Skin of body (tissue), 3 donors: ENCODE measurements at places on chromosomes 11 and 22. TPM values are rescaled to one million over a fixed set of nuclear protein-coding genes. Genes with fewer than 3 reads are reported as not detected.

Gene PHRF1
- total RNA-seq: 18.8 TPM

Gene TRMU
- total RNA-seq: 29.8 TPM

Gene UBE4A
- total RNA-seq: 31.4 TPM

Gene SLCO2B1
- 9.8 TPM for total RNA-seq

Gene CABP4
- total RNA-seq: 0.49 TPM

Gene PANX3
- total RNA-seq: not detected

Gene XKR3
- not detected for total RNA-seq

Gene MMP8
- 8.4 TPM for total RNA-seq

Gene CAVIN3
- 23.8 TPM for total RNA-seq

Gene VSIG2
- total RNA-seq: 0.20 TPM

Gene ZNF280B
- 0.59 TPM for total RNA-seq

Gene SGSM1
- total RNA-seq: 1.3 TPM

Gene SCGB1D2
- not detected for total RNA-seq

Gene UBE2L3
- 25.3 TPM for total RNA-seq

Gene FXYD6
- total RNA-seq: 30.3 TPM

Gene BCO2
- total RNA-seq: 4.9 TPM

Gene SLC15A3
- 8.8 TPM for total RNA-seq

Gene NKAPD1
- 20.3 TPM for total RNA-seq

Gene OSM
- total RNA-seq: 1.3 TPM

Gene APOBEC3B
- 3.1 TPM for total RNA-seq

Gene C11orf65
- total RNA-seq: 1.5 TPM
